ENCODE measurements at places on chromosomes 2 and 18. TPM values are rescaled to one million over a fixed set of nuclear protein-coding genes. Genes with fewer than 3 reads are reported as not detected.

DNA sequence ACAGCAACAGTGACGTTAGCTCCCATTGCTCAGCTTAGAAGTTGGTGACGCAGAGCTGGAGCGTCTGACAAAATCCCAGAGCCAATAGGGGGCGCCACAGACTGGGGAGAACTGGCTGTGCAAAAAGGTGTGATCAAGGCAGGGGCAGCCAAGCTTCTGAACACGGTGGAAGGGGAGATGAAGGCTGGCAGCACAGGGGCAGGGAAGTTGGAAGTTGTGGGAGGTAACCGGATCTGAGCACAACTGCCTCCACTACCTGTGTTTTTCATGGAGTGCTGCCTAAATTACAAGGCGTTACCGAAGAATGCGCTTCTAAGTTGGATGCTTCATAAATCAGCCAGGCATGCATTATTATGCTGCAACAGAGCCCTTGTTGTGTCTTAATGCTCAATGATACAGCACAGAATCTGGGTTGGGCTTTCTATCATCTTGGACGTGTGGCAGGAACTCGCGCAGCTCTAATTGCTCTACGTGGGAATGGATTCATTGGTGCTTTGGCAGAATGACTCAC, 370.0 kb downstream of the SLC4A3 start:
- peak; percentile 54 for DNase-seq

The EMX1 gene
- not detected for total RNA-seq

GRCh38 chr18:22314001-22314400, 103.7 kb downstream of the CTAGE1 start:
- no peak for DNase-seq

The RAB27B gene
- 7.0 TPM for total RNA-seq

DNA sequence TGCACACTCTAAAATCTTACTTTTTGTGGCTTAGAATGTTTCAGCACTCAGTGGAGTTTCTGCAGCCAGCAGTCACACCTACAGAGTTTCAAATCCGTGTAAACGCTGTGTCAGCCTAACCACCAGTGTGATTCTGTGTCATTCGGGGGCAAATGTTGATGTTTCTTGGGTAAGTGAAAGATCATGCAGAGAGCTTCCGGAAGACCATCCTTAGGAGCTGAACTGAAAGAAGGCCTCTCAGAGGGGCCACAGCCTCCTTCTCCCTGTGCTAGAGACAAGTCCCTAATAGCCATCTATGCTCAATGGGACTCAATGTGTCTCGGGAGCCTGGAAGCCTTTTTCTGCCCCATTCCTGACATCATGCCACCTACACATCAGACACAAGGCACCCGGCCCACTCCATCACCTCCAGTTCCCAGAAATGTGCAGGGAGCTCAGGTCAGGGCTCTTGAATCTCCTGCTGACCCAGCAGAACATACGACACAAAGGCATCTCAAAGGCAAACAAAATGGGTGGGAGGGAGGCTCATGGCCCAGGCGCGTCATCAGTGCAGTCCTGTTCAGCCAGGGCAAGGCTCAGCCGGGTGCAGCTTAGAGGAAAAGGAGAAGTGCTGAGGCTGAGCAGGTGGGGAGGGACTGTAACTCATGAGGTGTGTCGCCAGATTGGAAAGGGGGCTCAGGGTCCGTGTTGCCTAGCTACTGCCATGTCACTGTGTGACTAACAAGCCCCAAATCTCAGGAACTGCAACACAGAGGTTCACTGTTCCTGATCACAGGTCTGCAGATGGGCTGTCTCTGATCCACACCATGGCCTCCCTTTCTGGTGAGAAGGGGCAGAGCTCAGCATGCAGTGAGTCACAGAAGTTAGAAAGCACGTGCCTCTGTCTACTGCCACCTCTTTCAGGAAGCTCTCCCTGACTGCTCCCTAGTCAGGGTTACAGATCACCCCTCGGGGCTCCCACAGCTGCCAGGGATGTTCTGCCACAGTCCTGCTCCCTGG, 82.0 kb downstream of the SMAD7 start:
- DNase-seq = no peak

DNA sequence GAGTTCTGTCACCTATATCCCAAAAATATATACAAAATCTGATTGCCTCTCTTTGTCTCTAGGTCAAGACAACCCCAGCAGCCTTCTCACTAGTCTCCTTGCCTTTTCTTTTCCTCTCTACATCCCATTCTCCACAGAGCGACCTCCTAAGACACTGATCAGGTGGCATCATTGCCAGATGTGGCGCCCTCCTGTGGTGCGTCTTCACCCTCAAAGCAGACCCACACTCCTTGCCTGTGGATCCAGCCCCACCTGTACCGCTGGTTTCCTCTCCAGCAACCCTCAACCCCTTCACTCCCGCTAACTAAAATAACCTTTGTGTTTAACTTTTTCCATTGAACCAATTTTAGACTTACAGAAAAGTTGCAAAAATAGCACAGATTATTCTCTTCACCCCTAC, 273.3 kb downstream of the GLI2 start:
- DNase-seq = peak; percentile 26

DNA sequence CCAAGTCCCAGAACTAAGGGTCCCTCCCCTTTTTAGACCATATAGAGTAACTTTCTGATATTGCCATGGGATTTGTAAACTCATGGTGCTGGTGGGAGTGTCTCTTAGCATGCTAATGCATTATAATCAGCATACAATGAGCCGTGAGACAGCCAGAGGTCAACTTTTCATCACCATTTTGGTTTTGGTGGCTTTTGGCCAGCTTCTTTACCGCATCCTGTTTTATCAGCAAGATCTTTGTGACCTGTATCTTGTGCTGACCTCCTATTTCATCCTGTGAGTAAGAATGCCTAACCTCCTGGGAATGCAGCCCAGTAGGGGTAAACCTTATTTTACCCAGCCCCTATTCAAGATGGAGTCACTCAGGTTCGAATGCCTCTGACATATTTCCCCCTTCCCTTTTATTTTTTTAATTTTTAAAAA, 148.2 kb downstream of the PHLPP1 start:
- DNase-seq = peak; percentile 90

GRCh38 chr2:163649080-163649479, 86.7 kb downstream of the FIGN start:
- peak; percentile 36 for DNase-seq

DNA sequence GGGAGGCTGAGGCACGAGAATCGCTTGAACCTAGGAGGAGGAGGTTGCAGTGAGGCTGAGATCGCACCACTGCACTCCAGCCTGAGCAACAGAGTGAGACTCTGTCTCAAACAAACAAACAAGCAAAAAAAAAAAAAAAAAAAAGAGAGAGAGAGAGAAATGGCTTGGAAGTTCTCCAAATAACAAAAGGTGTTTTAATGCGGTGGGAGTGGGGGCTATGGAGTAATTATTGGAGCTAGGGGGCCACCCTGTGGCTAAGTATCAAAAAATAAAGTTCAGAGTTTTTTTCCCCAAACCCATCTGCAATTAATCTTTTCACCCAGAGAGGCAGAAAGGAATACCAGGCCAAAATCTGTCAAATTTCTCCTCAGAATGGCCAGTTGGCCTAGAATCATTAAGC, 23.0 kb upstream of the CEP68 start:
- DNase-seq = peak; percentile 37

GRCh38 chr2:119659601-119660342, 19.2 kb upstream of the TMEM177 start:
- no peak for DNase-seq

DNA sequence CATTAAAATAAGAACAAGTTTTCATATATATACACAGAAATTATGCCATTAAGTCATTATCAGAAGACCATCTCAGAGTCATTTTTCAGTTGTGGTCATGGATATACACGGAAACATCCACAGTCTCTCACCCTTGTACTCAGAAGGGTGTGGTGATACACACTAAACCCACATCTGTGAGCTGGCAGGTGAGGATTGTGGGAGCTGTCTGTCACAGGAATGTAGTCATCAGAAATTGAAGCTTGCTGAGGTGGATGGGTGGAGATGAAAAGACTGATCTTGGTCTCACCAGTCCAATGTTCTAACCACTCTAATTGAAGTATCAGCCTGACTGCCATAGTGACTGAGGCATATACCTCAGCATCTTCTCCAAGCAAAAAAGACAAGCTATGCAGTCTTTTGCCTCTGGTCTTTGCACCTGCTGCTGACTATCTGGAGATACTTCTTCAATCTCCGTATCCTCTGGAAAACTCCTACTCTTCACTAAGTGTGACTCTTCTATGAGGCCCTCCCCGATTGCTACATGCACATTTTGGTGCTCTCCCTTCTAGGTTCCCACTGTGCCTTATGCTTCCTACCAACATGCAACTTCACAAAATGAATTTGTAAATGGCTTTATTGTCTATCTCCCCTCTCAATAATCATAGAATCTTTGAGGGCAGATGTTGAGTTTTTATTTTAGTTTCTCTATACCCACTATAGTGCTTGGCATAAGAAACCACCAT, 232.8 kb downstream of the DYM start:
- no peak for DNase-seq

DNA sequence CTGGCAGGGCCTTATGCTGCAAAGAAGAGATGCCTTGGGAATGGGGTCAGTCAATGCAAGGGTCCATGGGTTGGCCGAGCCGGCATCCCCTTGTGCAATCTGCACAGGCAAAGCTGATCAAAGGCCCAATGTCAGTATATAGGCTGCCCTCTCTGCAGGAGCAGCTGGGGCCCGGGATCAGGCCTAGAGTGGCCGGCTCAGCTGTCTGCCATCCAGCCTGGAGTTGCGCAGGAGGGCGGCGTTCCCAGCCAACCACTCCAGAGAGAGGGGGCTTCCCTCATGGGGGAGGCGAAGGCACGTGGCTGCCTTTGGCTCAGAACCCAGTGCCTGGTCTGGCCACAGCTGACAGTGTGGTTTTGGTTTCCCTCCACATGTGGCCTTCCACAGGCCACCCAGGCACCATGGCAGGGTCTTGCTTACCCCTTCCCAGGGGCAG, 3.9 kb downstream of the INPP5D start:
- no peak for DNase-seq

The EGR4 gene
- not detected for total RNA-seq

- DNase-seq = no peak
Measured at GRCh38 chr2:23492337-23492675, 107.3 kb downstream of the KLHL29 start.

GRCh38 chr2:143692162-143692561, 562.9 kb downstream of the ARHGAP15 start:
- no peak for DNase-seq

DNA sequence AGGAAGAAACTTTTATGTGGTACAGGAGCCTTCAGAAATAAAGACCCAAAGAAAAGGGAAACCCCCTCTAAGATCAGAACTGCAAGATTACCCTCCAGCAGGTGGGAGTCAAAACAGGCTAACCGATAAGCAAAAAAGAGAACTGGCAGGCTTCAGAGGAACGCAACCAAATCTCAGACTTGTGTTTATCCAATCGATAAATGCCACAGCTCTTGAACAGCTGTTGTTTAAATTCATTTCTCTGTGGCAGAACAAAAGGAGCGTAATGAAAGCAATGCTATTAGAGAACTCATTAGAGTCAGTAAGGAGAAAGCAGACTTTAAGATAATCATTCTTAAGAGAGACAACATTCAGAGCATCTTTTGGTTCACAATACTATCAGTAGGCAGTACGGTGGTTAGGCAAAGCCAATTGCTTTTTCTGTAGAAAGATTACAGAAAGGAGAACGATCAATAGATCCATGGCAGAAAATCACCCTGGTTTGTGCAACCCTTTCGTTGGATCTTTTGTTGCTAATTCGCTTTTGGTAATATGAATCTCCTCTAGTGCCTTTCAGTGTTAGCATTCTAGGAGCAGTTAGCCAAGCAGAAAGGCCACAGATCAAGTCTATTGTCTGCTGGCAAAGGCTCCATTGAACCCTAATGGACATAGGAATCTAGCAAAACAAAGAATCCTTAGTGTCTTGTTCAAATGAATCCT, 476.4 kb upstream of the CHST9 start:
- DNase-seq = no peak

The CNNM4 gene
- 5.3 TPM for total RNA-seq

The KDM3A gene
- total RNA-seq = 20.1 TPM

GRCh38 chr2:79860228-79861058, 347.6 kb downstream of the CTNNA2 start:
- DNase-seq = peak; percentile 2

GRCh38 chr18:52963481-52963880, 623.5 kb downstream of the DCC start:
- no peak for DNase-seq

The KRTCAP3 gene
- 0.48 TPM for total RNA-seq

DNA sequence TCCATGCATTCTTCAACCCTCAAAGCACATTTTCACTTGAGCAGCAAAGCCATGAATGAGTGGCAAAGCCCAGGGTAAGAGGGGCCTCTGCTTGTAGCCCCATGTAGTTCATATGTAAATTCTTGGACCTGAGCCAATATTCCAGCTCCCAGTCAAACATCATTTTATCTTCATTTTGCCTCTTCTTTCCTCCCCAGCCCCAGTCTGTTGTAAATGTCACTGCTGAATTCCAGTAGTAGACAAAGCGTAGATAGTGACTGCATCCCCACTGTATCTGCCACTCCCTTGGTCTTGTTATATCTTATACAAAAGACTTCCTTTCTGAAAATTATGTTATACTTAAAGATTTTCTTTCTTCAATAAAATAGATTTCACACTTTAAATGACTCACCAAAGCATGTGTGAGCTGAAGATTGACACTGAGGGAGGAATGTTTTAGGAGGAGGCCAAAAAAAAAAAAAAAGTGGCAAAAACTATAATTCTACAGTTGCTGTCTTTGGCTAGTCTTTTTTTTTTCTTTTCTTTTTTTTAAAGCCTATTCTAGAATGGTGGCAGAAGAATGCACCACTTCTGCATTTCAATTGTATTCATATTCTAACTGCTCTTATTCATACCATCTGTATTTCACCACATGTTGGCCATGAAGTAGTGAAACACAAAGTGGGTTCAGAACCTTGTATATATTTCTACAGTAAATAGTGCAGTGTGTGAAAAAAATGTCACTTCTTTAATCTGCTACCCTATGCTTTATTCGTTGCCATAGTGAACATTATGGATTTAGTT, 306.1 kb downstream of the CPS1 start:
- no peak for DNase-seq

The GNLY gene
- not detected for total RNA-seq

- peak; percentile 64 for DNase-seq
Measured at GRCh38 chr2:119699016-119699606, 20.1 kb downstream of the TMEM177 start.

DNA sequence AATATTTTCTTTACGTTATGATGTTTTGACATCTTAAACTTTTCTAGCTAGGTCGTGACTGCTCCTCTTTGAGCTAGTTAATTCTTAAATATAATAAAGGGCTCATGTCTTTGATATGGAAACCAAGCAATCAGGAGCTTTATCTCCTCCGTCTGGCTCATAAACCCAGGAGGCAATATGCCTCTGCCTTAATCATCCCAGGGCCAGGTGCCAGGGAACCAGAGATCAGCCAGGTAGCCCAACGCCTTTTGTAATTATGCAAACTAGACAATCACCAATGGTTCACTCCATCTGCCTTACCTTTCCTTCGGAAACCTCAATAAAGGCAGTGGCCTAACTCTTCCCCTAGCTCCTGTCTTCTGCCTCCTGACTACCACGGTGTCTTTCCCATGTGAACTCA, 213.7 kb downstream of the KCNJ3 start:
- DNase-seq = no peak

DNA sequence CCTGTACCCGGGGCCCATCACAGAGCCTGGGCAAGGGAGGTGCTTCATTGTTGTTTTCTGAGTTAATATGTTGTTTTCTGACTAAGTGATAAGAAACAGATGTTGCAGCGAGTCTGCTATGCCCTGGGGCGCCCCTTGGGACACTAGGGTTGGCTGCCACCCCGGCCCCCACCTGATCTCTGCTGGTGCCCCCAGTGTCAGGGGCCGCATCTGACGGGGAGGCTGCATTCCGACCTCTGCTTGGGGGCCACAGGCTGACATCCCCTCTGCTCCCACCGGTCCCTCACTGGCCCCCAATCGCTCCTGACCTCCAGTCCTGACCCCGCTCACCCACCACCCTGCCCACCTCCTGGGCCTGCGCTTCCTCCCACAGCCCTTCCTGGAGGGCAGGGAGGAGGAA, 65.9 kb downstream of the LONRF2 start:
- peak; percentile 11 for DNase-seq
